Activated CD4-positive, alpha-beta memory T cell treated with anti-CD3 and anti-CD28 coated beads for 36 hours (primary cell): ENCODE measurements at places on chromosomes 13 and 19. TPM values are rescaled to one million over a fixed set of nuclear protein-coding genes. Genes with fewer than 3 reads are reported as not detected.
A peak's percentile ranks its signal among the peaks of the same experiment; 100 is the strongest.

GRCh38 chr19:31099515-31100205 lies 249.6 kb downstream of the TSHZ3 start:
- no peak overlapping the region for H3K4me3 ChIP-seq
- no peaks in the 10 kb centered on the region for H3K36me3 ChIP-seq
- H3K27ac ChIP-seq: no peak overlapping the region
- no peaks in the 10 kb centered on the region for H3K4me1 ChIP-seq

DNA sequence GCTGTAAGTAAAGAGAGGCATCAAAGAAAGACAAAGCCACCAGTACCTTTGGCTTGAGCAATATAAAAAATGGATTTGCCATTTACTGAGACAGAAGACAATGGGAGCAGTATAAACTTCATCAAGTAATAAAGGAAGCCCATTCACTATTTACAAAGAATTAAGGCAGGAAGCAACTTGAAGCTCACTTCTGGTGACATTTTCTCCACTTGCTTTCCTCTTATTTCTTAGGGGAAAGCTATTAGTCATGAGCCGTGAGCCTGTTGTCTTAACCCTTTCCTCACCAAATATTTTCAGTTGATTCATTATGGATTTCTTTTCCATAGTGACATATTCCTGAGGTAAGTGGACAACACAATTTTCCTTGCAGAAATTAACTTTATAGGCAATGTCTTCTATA lies 156.8 kb downstream of the DNAJC3 start:
- no peaks in the 10 kb centered on the region for H3K4me1 ChIP-seq
- peaks cover 6% of the 10 kb centered on the region for H3K27me3 ChIP-seq
- no peak overlapping the region for H3K27ac ChIP-seq
- no peak for DNase-seq
- no peaks in the 10 kb centered on the region for H3K36me3 ChIP-seq

The PSG3 gene
- not detected for total RNA-seq

GRCh38 chr19:33273881-33274662 lies 28.3 kb downstream of the CEBPA start:
- peaks cover 11% of the 10 kb centered on the region for H3K4me1 ChIP-seq
- H3K36me3 ChIP-seq: no peaks in the 10 kb centered on the region

The GIPC3 gene
- total RNA-seq: 0.26 TPM

GRCh38 chr13:85503797-85504196 lies 295.4 kb downstream of the SLITRK6 start:
- H3K4me1 ChIP-seq: no peaks in the 10 kb centered on the region
- no peak overlapping the region for H3K4me3 ChIP-seq
- H3K36me3 ChIP-seq: no peaks in the 10 kb centered on the region
- no peaks in the 10 kb centered on the region for H3K27me3 ChIP-seq

- peaks cover 66% of the 10 kb centered on the region for H3K4me1 ChIP-seq
- no peaks in the 10 kb centered on the region for H3K36me3 ChIP-seq
- no peak for DNase-seq
- peak overlapping the region; percentile 97 for H3K27ac ChIP-seq
- peak overlapping the region; percentile 75 for H3K4me3 ChIP-seq
Measured at GRCh38 chr13:99433543-99434075, 67.7 kb upstream of the TM9SF2 start.

DNA sequence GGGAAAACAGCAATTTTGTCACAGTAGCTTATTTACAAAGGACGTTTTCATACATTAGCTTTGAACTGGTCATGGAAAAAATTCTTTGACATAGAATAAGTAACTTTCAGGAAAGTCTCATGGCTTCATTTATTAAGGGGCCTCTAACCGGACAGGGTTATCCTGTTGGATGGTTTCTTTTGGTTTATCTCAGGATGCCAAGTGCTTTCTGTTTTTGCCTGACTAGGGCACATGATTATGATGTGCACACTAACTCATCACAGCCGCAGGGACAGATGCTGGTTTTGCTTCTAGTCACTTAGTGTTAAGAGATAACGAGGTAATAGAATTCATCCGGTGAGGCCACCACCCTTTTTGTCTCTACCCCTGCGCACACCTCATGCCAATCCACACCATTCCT lies 53.0 kb downstream of the TGDS start:
- H3K4me3 ChIP-seq: no peak overlapping the region
- no peaks in the 10 kb centered on the region for H3K27me3 ChIP-seq
- H3K36me3 ChIP-seq: no peaks in the 10 kb centered on the region
- peaks cover 11% of the 10 kb centered on the region for H3K4me1 ChIP-seq
- DNase-seq: no peak
- H3K27ac ChIP-seq: no peak overlapping the region

The SIAH3 gene
- 0.05 TPM for total RNA-seq

DNA sequence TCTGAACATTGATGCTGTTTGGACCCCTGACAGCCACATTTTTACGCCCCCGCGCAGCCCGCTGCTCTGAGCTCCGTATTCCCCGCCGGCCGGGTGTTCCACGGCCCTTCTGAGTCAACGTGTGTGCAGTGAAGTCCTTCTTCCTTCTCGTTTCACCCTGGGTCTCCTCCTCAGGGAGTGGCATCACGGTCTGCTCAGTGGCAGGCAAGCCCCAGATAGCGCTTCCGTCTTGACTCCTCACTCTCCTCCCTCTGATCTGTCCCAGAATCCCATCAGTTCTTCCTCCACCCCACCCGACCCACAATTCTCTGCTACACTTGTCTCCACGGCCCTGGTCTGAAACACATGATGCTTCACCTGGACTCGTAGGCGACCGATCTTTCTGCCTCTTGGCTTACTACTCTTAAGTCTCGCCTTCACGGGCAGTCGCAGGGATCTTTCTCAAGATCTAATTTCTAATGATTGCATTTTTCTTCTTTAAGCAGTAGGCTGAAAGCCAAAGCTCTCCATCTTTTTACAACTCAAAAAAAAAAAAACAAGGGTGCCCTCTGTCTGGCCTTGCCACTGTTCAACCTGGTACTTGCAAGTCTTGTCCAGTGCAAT lies 33.9 kb downstream of the CCNE1 start:
- no peaks in the 10 kb centered on the region for H3K36me3 ChIP-seq
- H3K27me3 ChIP-seq: no peaks in the 10 kb centered on the region
- peak overlapping the region; percentile 81 for H3K4me3 ChIP-seq
- peaks cover 9% of the 10 kb centered on the region for H3K4me1 ChIP-seq

GRCh38 chr19:47253467-47253881 lies 2.9 kb upstream of the CCDC9 start:
- H3K4me1 ChIP-seq: peaks cover 18% of the 10 kb centered on the region
- DNase-seq: no peak
- H3K4me3 ChIP-seq: no peak overlapping the region
- no peaks in the 10 kb centered on the region for H3K27me3 ChIP-seq
- H3K36me3 ChIP-seq: peaks cover 7% of the 10 kb centered on the region

GRCh38 chr13:48188601-48189000 lies 44.4 kb upstream of the ITM2B start:
- no peaks in the 10 kb centered on the region for H3K27me3 ChIP-seq
- no peak overlapping the region for H3K4me3 ChIP-seq
- H3K36me3 ChIP-seq: no peaks in the 10 kb centered on the region
- peaks cover 45% of the 10 kb centered on the region for H3K4me1 ChIP-seq
- H3K27ac ChIP-seq: no peak overlapping the region

- DNase-seq: no peak
- H3K4me3 ChIP-seq: no peak overlapping the region
- no peak overlapping the region for H3K27ac ChIP-seq
- H3K36me3 ChIP-seq: no peaks in the 10 kb centered on the region
- peaks cover 3% of the 10 kb centered on the region for H3K4me1 ChIP-seq
Measured at GRCh38 chr19:41702171-41702651, 6.2 kb upstream of the CEACAM5 start.

The FGF22 gene
- total RNA-seq: 0.14 TPM

The HCN2 gene
- total RNA-seq: 1.00 TPM

DNA sequence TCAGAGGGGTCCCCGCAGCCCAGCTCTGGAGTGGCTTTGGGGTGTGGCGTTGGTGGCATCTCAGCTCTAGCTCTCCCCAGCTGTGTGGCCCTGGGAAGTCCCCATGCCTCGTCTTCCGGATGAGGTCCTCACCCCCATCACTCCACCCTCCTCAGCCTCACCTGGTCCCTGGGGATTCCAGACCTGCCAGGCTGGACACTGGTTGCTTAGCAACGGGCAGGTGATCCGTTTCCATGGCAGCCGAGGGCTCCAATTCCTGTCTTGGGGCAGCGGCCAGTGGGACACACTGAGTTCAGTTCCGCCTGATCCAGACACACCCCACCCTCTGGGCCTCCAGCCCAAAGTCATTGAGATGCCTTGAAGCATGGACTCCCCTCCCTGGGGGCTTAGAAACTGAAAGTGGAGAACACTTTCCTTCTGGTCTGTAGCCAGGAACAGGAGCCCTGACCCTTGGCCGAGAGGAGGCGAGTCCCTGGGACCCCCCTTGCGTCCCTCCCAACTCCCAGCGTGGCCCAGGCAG lies 7.7 kb upstream of the MISP start:
- no peak overlapping the region for H3K27ac ChIP-seq
- no peaks in the 10 kb centered on the region for H3K36me3 ChIP-seq
- H3K27me3 ChIP-seq: no peaks in the 10 kb centered on the region
- no peaks in the 10 kb centered on the region for H3K4me1 ChIP-seq
- H3K4me3 ChIP-seq: no peak overlapping the region

DNA sequence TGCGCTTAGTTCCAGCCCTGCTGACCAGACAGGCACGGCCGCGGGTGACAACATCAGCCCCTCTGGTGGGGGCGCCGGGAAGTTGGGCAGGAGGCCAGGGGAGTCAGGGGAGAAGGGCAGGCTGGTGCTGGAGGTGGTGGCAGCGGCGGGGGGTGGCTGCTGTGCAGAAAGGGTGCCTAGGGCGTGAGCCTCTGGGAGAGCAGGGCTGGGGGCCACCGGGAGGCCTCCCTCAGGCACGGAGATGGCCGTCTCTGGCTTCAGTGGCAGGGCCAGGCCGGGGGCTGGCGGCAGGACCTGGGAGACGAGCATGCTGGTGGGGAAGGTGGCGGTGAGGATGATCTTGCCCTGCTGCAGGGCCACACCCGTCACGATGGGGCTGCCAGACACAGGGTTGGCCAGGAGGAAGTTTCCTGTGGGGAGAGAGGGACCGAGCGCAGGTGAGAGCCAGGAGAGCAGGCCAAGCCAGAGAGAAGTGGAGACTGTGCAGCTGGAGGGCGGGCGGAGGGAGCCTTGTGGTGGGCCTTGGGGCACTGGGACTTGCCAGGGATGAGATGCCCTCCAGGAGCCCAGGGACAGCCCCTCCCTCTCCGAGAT lies 3.3 kb downstream of the SIX5 start:
- no peak overlapping the region for H3K4me3 ChIP-seq
- H3K27ac ChIP-seq: no peak overlapping the region
- H3K27me3 ChIP-seq: peaks cover 18% of the 10 kb centered on the region
- DNase-seq: no peak
- H3K36me3 ChIP-seq: no peaks in the 10 kb centered on the region

DNA sequence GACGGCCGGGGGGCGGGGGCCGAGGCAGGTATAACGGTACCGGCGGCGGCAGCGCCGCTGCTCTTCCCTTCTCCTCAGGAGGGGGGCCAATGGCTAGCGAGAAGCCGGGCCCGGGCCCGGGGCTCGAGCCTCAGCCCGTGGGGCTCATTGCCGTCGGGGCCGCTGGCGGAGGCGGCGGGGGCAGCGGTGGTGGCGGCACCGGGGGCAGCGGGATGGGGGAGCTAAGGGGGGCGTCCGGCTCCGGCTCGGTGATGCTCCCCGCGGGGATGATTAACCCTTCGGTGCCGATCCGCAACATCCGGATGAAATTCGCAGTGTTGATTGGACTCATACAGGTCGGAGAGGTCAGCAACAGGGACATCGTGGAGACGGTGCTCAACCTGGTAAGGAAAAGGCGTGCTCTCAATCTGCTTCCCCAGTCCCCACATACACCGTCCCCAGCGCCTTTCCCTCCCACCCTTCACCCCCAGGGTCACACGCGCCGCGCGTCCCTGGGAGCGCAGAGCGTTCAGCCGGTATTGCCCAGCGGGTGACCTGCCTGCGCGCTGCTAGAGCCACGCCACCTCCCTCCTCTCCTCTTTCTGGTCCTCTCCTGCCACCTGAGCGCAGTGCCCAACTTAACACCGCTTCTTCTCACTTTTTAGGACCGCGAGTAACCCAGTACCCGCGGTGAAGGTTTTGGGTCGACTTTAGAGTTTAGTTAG lies 814 bp downstream of the NBEA start:
- DNase-seq: peak; percentile 15
- H3K4me1 ChIP-seq: peaks cover 16% of the 10 kb centered on the region
- H3K36me3 ChIP-seq: no peaks in the 10 kb centered on the region
- no peak overlapping the region for H3K27ac ChIP-seq
- peak overlapping the region; percentile 70 for H3K4me3 ChIP-seq

DNA sequence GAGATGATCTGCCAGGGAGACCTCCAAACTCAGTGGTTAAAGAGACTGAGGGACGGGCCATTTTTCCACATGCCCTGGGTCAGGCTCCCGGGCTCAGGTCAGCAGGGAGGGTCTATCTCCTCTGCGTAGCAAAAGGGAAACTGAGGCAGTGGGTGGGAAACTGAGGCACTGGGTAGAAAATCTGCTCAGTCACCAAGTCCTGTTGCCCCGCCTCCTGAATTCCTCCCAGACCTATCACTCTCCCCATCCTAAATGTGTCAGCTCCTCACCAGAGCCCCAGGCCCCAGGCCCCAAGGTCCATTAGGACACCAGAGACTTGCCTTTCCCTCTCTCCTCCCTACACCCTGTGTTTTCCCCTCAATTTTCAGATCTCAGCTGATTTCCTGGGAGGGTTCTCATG lies 2.4 kb downstream of the CD320 start:
- H3K27ac ChIP-seq: peak overlapping the region; percentile 14
- peaks cover 7% of the 10 kb centered on the region for H3K36me3 ChIP-seq
- peaks cover 31% of the 10 kb centered on the region for H3K4me1 ChIP-seq
- H3K4me3 ChIP-seq: no peak overlapping the region
- H3K27me3 ChIP-seq: no peaks in the 10 kb centered on the region
- no peak for DNase-seq

The FBXO27 gene
- 2.2 TPM for total RNA-seq

The TMEM255B gene
- 0.88 TPM for total RNA-seq

DNA sequence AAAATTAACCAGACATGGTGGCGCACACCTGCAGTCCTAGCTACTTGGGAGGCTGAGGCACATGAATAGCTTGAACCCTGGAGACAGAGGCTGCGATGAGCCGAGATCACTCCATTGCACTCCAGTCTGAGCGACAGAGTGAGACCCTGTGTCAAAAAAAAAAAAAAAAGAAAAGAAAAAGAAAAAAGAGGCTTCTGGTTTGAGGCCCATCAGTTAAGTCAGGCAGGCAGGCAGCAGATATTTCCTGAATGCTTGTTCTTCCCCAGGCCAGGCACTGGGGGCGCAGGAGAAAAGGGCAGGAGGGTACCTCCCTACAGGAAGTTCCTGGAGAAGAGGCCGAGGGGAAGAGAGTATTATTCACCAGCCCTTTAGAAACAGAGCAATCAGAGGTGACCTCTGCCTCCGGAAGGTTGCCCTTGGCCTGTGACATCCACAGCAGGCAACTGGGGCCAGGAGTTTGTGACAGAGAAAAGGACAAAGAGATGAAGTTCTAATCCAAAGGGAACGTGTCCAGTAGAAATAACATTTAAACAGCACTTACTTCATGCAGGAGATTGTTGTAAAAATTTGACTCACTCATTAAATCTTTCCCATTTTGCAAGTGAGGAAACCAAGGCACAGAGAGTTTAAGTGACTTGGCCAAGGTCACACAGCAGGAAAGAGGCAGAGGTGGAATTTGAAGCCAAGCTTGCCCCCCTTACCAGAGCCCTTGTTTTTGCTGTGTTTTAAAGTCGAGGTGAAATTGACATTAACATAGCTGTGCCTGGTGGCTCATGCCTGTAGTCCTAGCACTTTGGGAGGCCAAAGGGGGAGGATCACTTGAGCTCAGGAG lies 4.3 kb upstream of the RLN3 start:
- peaks cover 8% of the 10 kb centered on the region for H3K4me1 ChIP-seq
- DNase-seq: peak; percentile 38
- no peaks in the 10 kb centered on the region for H3K36me3 ChIP-seq
- no peaks in the 10 kb centered on the region for H3K27me3 ChIP-seq
- no peak overlapping the region for H3K4me3 ChIP-seq

GRCh38 chr13:79548902-79549301 lies 67.9 kb downstream of the NDFIP2 start:
- H3K27me3 ChIP-seq: no peaks in the 10 kb centered on the region
- H3K27ac ChIP-seq: no peak overlapping the region
- peaks cover 5% of the 10 kb centered on the region for H3K4me1 ChIP-seq
- H3K4me3 ChIP-seq: no peak overlapping the region
